ENCODE measurements at places on chromosomes 2 and 18.

DNA sequence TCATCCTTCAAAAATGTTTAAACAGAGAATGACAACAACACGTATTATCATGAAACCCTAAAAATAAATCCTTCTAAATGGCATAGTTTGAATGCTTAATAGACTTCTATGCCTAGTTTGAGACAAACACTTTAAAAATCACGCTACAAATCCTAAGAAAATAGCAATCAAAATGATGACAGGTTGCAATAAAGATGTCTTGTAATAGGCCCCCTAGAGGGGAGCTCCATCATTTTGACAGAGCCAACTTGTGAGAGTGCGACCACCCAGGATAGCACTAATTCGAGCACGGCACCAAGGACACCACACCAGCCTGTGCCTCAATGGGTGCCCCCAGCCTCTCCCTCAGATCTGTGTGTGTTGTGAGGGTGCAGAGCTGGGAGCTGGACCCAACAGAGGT, 241.3 kb upstream of the PXDN start:
- DNase-seq, result no peak

GRCh38 chr2:16678964-16679363, 13.3 kb upstream of the CYRIA start:
- DNase-seq, result no peak

DNA sequence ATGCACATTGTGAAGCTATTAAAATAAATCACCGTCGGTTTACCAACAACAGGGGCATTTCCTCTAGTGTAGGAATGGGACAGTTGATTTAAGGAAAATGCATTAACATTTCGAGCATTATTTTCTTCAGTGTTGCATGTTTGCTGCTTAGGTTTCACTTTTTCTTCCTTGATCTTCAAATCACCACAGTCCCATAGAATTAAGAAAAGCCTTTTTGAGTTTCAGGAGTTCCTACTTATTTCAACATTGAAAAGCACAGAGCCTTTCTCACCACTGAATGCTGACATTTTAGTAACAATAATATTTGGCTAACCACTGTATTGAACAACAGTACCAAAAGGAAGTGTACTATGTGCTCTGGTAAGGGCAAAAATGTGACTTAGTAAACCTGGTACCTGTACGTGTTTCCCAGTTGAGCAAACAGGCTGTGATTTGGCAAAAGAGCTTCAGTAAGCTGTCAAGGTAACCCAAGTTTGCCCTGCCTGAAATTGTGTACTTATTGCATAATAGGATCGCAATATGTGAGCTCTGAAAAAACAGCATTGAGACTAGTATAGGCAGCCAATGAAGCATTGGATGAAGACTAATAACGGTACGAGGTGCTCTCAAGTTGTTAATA, 2.2 kb downstream of the LRRTM4 start:
- no peak for DNase-seq

DNA sequence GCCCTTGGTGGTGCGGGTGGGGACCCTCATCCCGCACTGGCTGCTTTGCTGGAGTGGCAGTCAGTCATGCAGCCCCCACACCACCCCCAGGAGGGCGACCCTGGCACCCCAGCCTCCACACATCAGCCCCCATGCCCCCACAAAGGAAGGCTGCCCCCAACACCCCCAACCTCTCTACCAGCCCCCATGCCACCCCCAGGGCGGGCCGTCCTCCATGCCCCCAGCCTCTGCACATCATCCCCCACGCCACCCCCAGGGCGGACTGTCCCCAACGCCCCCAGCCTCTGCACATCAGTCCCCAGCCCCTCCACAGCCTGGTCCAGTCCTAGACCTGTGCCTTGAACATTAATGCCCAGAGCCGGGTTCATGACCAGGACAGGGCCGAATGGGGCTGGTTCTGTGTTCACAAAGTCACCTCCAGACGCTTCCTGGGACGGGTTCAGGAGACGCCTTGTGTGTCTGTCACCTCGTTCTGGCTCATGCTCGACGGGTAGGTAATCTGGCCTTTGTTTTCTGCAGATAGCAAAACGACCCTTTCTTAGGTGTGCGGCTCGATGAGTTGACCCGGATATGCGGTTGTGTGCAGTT, 18.4 kb downstream of the D2HGDH start:
- no peak for DNase-seq

GRCh38 chr2:240136671-240137292, 677 bp upstream of the COPS9 start:
- no peak for DNase-seq

DNA sequence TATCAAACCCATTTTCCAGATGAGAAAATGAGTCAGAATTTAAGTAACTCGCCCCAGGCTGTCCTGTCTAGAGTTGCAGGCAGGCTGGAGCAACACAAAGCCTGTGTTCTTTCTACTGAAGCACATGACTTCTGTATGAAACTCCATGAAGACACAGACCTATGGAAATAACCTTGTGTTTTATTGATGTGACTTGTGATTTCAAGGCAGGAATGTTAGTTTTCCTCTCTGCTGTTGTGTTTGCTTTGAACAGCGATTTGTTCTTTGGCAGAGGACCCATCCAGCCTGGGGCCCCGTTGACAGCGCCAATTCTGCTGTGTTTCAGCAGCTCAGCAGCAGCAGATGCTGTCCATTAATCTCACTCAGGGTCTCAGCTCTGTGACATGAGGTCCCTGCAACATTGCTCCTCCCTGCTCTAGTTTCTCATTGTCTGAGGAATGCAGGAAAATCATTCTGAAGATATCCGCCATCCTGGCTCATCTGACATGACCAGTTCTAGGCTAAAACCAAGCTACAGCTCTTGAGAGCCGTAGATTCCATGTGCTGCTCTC, 344.3 kb upstream of the RAB12 start:
- no peak for DNase-seq

- DNase-seq, result no peak
Measured at GRCh38 chr2:238305965-238306671, 14.2 kb upstream of the TRAF3IP1 start.

DNA sequence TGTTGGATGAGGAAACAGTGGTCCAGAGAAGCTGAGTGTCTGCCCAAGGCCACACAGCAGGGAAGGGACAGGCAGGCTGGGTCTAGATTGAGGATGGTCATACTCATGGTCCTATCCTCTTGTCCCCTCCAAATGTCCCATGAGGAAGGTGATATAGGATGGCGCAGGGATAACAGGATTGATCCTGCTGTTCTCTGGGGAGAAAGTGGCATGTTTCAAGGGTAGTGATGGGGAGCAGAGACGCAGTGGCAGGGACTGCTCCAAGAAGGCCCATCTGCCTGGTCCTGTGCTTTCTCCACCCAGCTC, 24.6 kb downstream of the HS1BP3 start:
- no peak for DNase-seq

DNA sequence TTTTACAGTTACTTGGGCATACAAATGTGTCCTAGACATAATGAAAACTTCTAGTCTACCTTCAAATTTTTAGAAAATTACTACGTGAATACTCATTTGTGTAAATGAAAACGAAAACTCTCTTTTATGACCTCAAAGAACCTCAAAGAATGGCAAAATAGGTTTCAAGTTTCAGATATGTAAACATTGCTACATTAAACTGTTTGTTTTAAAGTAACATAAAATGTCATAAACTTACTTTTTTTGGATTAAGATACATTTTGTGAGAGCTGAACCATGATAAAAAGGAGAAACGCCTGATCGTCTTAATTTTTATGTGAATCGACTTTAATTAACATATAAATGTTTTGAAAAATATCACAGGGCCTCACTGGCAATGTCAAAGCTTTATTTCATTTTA, 91.4 kb downstream of the PPP1R1C start:
- no peak for DNase-seq
